ENCODE measurements at places on chromosomes 2 and 18.
A peak's percentile ranks its signal among the peaks of the same experiment; 100 is the strongest.

DNA sequence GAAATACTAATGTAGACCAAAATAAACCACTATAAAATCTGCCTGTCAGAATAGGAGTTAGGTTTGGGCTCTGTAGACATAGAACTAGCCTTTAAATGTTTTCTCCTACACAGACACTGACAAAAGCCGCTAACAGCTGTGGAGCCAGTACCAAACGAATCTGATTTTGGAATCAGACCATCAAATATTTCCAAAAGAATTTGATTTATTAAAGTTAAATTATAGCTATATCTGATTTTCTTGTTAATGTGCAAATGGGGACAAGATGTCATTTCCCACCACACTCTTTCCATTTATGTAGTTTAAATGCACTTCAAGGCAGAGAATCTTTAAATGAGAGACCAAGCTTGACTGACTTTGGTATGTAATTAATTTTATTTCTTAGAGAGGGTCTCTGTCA, 343.4 kb upstream of the FIGN start:
- peak; percentile 9 for DNase-seq

- no peak for DNase-seq
These were observed 10.8 kb upstream of the NAB1 start for GRCh38 chr2:190637903-190638618.

DNA sequence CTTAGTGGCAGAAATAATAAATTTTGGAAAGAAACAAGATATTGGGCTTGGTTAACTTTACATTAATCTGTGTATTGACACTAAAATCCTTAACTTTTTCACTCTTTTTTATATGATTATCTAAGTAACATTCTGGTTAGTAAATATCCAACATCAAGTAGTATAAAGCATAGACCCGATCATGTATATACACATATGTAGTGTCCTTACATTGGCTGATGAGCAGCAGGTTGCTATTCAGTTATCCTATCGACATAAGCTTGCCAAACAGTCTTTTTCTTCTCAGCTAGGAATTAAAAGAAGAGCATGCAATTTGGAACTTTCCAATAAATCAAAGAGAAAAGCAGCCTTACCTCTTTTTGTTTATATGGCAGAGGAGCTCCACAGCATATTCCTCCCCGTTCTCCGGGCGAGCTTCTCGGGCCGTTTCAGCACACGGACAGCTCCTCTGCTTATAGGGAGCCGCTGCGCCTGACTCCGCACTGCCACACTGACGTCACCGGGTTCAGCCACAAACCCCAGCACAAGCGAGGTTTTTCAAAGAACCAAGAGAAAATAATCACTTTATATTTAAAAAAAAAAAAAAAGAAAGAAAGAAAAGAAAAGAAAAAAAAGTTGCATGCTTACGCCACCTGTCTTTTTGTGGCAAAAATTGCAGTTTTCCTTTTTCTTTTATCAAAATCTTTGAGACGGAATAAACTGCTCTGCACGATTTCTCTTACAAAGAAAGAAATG, at the start of gene SCG2:
SCG2 (minus strand) TSS at position 430 of the 735 bp plus-strand sequence. CDS start 3,079 bp downstream, outside the sequence.
- peak; percentile 80 for DNase-seq

- no peak for DNase-seq
These were observed 129.4 kb upstream of the EPC2 start for GRCh38 chr2:148515120-148515519.

DNA sequence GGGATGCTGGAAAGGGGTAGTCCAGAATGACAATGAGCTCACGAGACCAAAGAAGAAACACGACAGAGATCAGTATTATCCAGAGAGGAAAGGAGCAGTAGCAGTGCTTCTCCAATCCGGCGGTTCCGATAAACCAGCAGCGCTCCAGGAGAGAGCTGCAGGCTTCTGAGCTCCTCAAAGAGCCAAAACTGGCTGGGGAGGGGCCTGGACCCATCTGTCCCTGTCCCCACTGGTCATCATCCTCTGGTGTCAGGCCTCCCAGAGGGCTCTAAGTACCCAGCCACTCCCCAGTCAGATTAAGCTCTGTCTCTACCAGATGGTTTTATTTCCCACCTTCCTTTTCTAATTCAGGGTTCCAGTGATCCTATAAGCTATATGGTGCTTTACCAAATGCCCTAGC, 23.2 kb downstream of the DNAJC27 start:
- no peak for DNase-seq

- no peak for DNase-seq
These were observed 50.9 kb upstream of the OTOF start for GRCh38 chr2:26528836-26529235.

GRCh38 chr18:28740575-28740974, 563.6 kb upstream of the CDH2 start:
- peak; percentile 21 for DNase-seq
